Stimulated activated naive CD8-positive, alpha-beta T cell treated with anti-CD3 and anti-CD28 coated beads, Interleukin-15, amount 100 ng/mL, for 72 hours (primary cell): ENCODE measurements at places on chromosomes 11 and 22.
A peak's percentile ranks its signal among the peaks of the same experiment; 100 is the strongest.

DNA sequence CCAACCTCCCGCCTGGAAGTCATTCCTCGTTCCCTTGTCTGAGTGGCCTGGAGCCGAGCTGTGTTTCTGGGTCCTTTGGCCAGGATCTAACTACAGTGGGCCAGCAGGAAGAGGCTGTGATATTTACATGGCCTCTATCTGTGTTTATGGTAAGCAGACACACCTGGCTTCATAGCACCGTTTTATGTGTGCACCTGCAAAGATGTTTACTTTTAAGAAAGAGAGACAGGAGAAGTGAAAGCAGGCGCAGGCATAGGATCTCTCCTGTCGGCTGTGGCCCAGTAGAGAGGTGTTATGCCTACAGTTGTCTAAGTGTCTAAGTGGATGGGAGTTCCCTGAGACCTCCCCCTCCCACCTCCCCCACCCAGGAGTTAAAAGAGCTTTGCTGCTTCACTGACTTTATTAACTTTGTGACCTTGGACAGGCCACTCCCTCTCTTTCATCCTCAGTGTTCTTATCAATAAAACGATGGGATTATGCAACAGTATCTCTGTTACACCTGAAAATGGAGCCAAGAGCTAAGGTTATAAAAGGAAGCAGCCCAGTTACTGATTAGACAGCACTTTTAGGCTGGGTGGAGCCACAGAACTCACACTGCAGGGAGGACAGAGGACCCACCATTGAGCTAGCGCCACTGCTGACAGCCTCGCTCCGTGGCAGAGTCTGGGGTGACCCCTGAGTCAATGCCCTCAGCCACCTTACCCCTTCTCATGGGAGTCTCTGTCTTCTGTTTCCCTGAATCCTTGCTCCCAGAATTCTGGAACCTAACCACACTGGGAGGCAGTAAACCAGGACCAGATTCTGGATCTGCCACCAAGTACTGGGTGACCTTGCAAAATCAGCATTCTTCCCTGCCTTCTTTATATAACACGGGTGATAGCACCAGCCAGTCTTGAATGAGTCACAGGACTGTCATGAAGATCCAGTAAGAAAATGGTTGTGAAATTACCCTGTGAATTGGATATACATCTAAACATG is 22.0 kb downstream of the ST14 start:
- DNase-seq = no peak

DNA sequence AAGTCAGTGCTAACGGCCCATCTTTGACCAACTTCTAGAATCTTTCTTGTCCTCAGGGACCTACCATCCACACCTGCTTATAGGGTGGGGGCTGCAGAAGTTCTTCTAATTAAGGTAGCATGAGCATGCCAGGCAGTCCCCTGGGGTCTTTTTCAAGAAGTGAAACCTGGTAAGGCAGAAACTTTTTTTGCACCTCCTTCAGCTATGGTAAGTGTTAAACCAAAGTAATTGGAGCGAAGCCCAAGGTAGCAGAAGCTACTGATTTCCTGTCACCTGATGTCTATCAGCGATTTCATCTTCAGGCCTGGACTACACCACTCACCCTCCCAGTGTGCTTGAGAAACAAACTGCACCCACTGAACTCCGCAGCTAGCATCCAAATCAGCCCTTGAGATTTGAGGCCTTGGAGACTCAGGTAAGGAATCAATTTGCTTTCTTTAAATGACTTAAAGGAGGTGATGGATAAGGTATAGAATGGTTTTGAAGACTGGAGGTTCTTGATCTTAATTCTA is at the start of gene MS4A1:
MS4A1 (plus strand) TSS at position 317 of the 512 bp plus-strand sequence. CDS start 6,528 bp downstream, outside the sequence.
- DNase-seq = no peak

- peak; percentile 29 for DNase-seq
Measured at GRCh38 chr11:63536669-63537292, at the start of gene PLAAT4. PLAAT4 (plus strand) TSS chr11:63536808; CDS start chr11:63536869, 61 bp downstream.

- DNase-seq = no peak
Measured at GRCh38 chr11:122140500-122140899, 24.5 kb upstream of the BLID start.

- DNase-seq = peak; percentile 77
Measured at GRCh38 chr22:35648066-35649025, at the start of gene APOL6. APOL6 (plus strand) TSS chr22:35648446; CDS start chr22:35656426, 7,980 bp downstream.

DNA sequence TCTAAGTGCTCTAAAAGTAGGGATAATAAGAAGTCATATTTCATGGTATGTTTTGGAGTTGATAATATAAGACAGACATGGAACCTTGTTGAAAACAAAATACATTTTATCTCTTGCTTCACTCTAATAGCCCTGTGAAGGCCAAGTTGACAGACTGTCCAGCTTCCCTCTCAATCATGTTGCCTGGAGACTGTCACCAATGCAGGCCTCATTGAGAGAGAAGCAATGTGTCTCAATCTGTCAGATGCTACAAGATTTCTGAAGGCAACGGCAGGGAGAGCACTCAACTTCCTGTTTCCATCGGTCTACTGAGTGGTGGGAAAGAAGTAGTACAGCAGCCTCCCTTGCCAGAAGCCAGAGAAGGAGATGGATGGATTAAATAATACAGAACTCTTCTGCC is 23.6 kb upstream of the FJX1 start:
- no peak for DNase-seq

DNA sequence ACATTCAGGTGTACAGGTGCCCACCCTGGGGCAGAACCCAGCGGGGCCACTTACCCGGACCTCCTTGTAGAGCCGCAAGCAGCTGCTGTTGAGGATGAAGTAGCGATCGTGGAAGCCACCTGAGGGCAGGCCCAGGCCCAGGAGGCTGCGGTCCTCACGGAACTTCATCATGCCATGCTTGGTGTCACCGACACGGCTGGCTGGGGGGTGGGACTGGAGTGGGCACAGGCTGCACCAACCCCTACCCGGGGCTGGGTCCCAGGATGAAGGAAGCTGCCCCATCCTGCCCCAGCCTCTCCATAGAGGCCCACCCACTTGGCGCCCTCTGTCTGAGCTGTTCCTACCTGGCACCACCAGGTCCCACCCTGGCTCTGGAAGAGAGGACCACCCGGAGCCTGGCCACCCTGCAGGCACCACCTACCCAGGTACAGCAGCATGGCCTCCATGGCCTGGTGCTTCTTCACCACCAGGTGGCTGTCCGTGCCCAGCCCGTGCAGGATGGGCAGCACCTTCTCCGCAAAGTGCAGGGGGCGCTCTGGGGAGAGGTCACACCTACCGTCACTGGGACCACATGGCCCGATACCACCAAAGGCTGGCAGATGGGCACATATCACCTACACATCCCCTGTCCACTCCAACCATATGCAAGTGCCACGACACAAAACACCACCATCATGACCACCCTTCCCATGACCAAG is 19.2 kb upstream of the PDE2A start:
- no peak for DNase-seq

DNA sequence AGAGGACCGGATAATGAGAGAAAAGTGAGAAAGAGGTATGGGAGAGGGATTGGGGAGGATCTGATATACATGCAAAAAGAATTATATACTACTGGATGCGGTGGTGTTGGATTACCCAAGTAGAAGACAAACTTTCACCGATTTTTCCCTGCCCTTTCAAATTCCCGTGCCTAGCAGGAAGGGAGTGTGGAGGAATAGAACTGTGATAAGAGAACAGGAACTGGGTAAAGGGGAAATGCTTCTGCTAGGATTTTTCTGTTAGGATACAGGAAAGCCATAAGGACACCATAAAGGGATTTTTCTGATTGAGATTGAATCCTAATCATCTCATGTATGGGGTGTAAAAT is 480 bp upstream of the MTMR2 start:
- no peak for DNase-seq

GRCh38 chr22:49413551-49413950 is 414.1 kb downstream of the BRD1 start:
- DNase-seq = no peak

DNA sequence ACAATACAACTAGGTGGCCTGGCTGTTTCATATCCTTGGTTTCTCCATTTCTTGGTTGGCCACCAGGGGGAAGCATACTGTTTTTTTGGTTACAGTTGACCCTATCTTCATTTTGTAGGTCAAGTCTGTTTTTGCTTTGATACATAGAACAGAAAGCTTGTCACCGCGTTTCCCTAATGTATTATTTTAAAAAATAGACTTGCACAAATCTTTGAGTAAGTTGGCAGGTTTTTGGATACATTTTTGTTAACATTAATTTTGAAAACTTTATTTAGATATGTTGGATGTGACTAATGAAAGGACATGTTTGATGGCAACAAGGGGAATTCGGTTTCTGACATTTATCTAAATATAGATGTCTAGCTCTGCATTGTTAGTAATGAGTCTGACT is 3.0 kb downstream of the NCR3LG1 start:
- peak; percentile 74 for DNase-seq

DNA sequence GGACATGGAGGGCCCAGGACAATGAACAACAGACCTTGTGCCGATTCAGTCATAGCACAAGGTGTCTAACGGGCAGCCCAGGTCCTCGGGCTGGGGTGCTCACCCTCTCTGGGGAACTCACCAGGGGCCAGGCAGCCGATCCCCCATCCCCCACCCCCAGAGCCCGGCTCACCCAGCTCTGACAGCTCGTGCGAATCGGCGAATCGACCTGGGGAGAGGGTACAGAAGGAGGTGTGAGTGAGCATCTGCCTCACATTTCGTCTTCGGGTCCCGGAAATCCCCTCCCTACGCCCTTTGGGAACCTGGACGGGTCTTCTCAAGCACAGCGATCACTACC is 423 bp downstream of the PEX16 start:
- DNase-seq = no peak

DNA sequence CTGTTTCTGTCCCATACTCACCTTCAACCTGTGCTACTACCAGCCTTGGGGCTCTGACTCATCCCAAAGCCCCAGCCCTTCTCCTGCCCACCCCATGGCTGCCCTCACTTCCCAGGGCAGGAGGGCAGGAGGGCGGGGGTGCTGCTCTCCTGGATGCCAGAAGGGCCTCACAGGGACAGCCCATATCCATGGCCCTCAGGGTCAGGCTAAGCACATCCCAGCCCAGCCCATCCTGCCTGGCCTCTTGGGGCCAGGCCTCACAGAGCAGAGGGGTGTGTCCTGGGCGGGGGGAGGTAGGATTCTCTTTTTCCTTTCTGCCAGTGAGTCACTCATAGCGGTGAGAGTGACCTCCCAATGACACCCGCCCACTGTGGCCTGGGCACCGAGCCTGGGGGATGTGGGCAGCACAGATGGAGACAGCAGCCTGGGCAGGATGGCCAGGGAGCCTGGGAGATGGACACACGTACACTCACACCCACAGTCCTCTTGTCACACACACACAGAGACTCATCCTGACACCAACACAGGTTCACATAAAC is 2.4 kb downstream of the LTBP3 start:
- DNase-seq = no peak

GRCh38 chr22:24338726-24339451 is 68.3 kb downstream of the SPECC1L start:
- no peak for DNase-seq
